ENCODE measurements at places on chromosomes 2 and 18.

DNA sequence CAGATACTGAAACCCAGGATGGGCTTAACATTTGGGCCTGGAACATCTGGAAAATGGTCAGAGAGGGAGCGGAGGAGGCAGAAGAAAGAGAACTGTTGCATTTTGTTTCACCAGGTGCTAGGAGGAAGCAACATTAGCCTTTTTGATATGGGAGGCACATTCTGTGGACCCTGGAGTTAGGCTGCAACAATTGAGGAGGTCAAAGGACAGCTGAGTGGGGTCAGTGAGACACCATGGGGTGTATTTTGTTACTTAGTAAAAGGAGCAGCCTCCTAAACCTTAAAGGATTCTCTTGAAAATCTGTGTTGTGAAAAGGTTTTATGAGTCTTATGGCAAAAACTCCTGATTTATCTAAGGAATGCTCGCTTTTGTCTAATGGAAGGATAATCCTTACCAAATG is 124.9 kb downstream of the GREB1L start:
- no peak for DNase-seq

- no peak for DNase-seq
Observed at GRCh38 chr2:54092940-54093339, 22.5 kb upstream of the ACYP2 start.

GRCh38 chr2:12073217-12073852 is 326.9 kb downstream of the LPIN1 start:
- no peak for DNase-seq

GRCh38 chr2:56107502-56108220 is 76.1 kb upstream of the CCDC85A start:
- DNase-seq, result no peak

DNA sequence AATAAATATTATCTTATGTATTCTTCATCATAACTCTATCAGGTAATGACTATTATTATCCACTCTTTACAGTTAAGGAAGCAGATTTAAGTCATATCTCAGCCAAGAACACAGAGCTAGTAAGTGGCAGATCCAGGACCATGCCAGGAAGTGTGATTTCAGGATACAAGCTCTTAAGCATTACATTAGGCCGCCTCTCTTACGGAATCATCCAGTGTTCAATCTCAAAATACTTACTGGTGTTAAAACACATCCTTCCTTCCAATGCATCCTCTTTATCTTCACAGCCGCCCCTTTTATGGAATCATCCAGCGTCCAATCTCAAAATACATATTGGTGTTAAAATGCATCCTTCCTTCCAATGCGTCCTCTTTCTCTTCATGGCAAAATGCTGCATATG is 14.7 kb upstream of the RGPD4 start:
- no peak for DNase-seq

GRCh38 chr18:7786569-7786968 is 219.5 kb downstream of the PTPRM start:
- DNase-seq, result no peak

DNA sequence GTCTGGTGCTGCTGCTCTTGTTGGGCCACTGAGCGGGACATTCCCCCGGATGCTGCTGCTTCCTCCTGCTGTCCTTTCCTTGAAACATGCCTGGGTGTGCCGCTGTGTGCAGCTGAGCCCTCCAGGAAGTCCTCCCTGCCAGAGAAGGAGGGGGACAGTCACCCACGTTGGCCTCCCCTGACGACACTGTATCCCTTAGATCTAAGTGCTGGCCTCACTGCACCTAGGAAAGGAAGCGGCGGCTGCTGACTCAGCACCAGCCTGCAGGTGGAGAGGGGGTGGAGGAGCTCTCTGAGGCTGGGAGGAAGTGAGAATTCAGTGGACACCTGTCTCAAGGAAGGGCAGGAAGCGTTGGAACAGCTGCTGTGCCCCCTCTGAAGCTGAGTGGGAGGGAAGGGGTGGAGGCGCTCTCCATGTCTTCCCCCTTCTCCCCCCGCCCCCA is 239.8 kb downstream of the HAUS1 start:
- DNase-seq, result peak; percentile 84

- no peak for DNase-seq
Observed at GRCh38 chr2:47206181-47206580, 51.1 kb upstream of the STPG4 start.

DNA sequence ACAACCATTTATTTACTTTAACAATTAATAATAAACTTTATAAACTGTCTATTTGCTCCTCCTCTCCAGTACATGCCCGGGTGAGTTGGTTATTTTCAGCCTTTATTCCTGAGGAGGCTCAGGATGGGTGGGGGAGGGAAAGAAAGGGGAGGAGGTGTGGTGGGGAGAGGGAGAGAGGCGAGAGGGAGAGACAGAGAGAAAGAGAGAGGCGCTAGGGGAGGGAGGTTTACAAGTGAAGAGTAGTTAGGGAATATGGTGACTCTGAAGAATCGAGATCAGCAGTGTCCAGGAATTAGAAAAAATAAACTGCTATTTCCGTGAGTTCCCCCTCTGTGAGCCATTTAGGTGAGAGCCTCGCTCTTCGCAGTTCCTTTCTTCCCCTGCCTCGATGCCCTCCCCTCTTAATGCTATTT is 138.9 kb downstream of the MEIS1 start:
- no peak for DNase-seq

DNA sequence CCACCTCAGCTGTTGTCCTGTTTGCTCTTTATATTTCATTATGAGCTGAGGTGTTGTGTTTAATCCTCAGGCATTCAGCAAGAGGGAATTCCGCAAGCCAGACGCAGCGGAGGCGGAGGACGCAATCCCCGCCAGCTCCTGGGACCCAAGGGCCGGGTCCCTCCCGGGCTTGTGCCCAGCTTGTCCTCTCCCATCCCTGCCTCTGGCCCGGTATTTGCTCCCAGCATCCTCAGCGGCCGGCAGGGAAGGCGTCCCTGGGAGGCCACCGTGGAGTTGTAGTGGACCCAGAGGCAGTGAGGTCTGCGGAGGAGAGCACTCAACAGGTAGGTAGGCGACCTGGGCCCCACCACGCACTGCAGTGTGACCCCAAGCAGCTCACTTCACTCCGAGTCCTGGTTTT is 42.5 kb upstream of the FOSL2 start:
- no peak for DNase-seq

GRCh38 chr2:137677466-137677865 is 286.8 kb upstream of the HNMT start:
- DNase-seq, result no peak

- DNase-seq, result no peak
Observed at GRCh38 chr18:32478317-32478716, 7.6 kb upstream of the GAREM1 start.

- DNase-seq, result no peak
Observed at GRCh38 chr18:7979714-7980113, 412.6 kb downstream of the PTPRM start.
